NCI-H1092 (cell line): ENCODE measurements at places on chromosomes 5 and 9.

DNA sequence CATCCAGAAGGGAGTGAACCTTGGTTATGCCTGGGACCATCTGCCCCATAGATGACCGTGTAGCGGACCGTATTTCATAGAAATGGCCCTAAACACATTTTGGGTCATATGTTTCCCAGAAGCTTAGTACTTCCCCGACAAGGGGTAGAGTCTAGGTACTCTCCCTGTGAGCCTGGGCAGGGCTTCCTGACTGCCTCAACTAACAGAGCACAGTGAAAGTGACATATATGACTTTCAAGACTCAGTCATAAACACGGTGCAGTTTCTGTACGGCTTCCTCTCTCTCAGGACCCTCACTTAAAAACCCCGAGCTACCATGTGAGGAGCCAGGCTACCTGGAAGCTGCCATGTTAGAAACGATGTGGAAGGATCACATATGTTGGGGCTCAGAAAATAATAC lies 20.9 kb downstream of the C9orf57 start:
- no peak for DNase-seq

GRCh38 chr9:105244734-105245028 lies 230 bp downstream of the SLC44A1 start:
- DNase-seq: no peak

- DNase-seq: no peak
Measured at GRCh38 chr9:89874351-89875321, 269.8 kb downstream of the GADD45G start.

- no peak for DNase-seq
Measured at GRCh38 chr9:113548221-113549041, 84.9 kb downstream of the RGS3 start.

DNA sequence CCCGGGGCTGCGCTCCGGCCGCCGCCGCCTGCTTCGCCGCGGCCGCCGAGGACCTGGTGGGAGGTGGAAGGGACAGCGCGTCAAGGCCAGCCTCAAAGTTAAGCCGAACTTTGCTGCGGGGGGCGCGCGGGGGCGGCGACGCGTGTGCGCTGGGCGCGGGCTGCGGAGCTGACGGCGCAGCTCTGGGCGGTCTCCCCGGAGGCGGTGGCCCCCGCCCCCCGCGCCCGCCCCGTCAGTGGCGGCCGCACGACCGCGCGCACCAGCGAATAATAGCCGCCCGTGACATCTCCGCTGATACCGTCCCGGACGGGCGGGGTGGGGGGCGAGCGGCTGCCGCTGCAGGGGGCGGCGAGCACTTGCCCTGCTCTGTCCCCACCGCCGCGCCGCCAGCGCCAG lies 579 bp upstream of the FAM78A start:
- DNase-seq: no peak

DNA sequence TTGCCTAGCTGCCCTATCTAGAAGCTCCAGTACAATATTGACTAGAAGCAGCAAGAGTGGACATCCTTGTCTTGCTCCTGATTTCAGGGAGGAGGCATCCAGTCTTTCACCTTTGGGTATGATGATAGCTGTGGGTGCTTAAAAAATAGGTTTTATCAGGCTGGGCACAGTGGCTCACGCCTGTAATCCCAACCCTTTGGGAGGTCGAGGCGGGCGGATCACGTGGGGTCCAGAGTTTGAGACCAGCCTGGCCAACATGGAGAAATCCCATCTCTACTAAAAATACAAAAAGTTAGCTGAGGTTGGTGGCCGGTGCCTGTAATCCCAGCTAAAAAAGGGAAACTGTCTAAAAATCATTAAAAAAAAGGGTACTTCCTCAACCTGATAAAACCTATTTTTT lies 2.0 kb upstream of the CAMSAP1 start:
- DNase-seq: no peak

- DNase-seq: no peak
Measured at GRCh38 chr9:131330814-131331600, 41.5 kb downstream of the PLPP7 start.

GRCh38 chr5:10538789-10539686 lies 24.8 kb upstream of the ANKRD33B start:
- no peak for DNase-seq

DNA sequence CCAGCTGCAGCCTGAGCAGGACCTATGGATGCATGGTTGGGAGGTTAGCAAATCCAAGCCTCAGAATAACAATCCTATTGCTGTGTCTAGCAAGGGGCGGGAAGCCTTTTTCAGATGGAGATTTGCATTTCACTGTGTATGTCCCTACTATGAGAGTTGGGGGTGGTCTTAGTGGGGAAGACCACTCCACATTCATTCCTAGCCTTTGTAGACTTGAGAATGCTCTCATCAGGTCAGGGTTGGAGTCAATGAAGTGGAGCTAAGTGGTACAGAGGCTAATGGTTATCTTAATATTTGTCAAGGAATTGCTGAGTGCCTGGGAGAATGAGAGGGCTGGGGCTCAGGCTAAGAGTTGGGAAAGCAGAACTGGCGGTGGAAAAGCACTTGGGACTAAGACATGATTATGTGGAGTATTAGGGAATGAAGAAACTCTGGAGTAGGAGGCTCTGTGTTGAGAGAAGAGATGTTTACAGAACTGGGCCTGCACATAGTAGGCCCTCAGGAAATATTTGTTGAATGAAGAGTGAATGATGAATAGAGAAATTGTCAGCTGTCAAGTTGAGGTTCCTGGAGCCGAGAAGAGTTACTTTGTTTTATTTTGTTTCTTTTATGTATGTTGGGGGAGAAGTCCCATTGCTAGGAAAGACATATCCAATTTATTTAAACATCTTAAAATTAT lies 175.5 kb upstream of the SPRY4 start:
- DNase-seq: no peak

DNA sequence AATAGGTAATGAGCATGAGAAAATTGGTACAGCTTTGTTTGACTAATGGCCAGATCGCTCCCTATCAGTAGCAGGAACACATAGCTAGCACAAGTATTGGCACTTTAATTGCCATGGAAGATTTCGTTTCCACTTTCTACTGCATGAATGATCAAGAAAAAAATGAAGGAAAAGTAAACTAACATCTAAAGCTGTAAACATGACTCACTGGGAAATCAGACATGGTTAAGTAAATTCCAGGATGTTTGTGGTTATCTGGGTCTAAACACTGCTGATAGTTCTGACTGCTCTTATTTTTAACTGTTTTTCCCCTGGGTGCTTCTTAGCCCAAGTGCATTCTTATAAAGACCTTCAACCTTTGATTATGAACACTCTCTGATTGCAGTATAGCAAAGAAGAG lies 388.9 kb downstream of the NR2F1-AS1 start:
- no peak for DNase-seq

GRCh38 chr9:38066914-38067858 lies 1.8 kb downstream of the SHB start:
- DNase-seq: no peak

DNA sequence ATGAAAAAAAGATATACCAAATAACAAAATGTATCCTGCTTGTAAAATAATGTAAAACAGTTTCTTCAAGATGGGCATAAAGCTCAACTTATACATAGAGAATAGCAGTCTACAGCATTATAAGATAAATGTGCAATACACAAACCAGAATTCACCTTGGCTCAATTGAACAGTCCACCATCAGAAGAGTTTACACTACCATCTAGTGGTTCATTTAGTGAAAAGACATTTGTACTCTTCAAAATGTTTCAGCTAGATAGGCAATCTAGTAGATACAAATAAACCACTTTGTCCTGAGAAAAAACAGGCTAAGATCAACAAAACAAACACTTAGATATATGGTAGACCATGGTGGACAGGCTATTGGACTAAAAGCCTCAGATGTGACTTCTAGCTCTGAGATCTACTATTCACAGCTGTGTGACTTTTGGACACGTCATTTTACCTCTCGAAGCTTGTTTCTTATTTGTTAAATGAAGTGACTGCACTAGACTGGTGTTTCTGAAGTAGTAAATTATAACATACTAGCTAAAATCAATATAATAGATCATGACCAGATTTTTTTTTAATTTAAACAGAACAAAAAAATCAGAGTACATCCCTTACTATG lies 22.1 kb upstream of the TPD52L3 start:
- peak; percentile 37 for DNase-seq

GRCh38 chr5:58076483-58077257 lies 383.2 kb downstream of the PLK2 start:
- DNase-seq: no peak

DNA sequence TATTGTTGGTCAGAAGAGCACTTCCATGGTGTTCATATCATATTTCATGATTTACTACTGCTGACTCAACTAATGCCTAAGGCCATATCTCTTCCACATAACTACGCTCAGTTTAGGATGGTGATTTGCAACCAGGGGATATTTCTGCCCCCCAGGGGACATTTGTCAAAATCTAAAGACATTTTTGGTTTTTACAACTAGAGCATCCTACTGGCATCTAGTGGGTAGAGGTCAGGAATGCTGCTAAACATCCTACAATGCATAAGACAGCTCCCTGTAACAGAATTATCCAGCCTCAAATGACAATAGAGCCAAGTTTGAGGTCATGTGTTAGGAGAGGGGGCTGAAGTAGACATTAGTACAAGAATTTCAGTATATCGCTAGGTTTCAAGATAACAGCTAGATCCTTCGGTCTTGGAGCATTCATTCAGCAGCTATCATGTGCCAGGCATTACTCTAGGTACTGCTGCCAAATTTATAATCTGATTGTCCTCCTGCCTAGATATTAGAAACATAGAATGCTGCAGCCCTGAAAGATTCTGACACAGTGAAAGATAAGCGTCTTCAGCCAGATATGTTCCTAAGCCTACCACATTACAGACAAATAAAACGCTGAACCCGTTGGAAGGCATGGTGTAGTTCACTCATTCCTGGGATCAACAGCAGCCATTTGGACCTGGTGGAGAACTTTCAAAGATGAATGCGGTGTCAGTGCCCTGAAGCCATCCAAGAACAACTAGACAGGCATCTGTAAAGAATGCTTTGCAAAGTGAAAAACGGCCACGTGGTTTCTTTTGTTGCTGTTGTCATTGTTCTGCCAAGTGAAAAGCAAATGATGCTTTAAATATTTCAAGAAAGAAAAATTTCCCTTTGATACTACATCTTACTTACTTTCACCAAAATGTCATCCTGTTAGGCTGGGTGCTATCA lies 55.5 kb upstream of the FST start:
- DNase-seq: no peak

- DNase-seq: no peak
Measured at GRCh38 chr5:60507687-60508086, 192.3 kb downstream of the DEPDC1B start.
